GM04503 (cell line): ENCODE measurements at places on chromosomes 1 and 21.

DNA sequence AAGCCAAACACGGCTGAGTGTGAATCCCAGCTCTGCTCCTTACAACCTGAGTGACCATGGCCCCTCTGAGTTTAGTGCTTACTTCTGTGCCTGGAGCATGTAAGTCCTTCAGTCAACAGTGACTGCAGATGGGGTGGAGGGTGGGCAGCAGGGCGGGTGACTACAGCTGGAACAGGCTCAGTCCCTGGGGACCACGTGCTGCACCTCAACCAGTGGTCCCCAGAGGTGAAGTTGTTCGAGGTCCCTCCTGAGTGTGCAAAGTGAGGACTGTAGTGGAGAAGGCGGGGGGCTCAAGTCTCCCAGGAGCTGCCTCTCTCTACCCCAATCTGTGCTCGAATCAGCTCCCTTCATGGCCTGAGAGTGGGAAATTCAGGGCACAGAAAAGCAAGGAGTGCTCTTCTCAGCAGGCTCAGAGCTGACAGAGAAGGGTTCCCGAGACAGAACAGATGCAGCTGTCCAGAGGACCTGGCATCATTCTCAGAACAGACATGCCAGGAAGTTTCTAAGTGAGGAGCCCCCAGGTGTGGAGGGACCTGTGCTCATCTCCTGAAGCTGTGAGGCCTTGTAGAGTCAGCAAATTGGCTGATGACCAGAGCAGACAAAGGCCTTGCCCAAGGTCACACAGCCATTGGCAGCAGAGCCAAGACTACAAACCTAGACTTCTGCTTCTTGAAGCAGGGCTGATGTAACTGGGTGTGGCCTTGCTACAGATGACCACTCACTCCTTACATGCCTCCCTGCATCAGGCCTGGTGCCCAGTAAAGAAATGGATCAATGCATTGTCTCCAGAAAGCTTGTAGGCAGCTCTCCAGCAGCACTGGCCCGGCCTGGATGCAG, 61.7 kb upstream of the EDN2 start:
- no peak for DNase-seq

GRCh38 chr1:185515696-185516095, 198.7 kb upstream of the IVNS1ABP start:
- DNase-seq, result no peak

DNA sequence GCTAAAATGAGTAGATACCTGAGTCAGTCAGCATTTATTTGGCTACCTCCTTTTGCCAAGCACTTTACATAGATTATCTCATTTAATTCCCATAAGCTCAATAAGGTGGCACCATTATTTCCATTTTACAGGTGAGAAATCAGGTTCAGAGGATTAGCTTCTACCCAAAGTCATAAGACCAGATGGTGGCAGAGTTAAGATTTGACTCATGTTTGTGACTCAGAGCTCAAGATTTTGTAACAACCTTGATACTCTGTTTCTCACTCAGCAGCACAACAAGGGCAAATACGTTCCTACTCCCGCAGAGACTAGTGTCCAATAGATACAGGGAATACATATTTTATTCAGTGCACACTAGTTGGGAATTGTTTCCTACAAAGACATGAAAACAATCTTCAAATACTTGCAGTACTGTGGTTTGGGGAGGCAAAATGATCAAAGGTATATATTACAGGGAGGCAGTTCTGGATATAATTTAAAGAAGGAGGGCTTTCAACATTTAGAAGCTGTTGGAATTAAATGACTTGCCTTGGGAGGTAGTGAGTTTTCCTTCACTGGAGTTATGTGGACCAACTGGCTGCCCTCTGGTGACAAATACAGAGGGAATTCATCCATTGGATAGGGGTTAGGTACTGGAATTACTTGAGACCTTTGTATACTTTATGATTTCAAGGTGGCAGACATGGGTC, 3.6 kb downstream of the LEPR start:
- DNase-seq, result peak; percentile 89

- no peak for DNase-seq
Observed at GRCh38 chr1:58183286-58183685, 363.2 kb downstream of the OMA1 start.

DNA sequence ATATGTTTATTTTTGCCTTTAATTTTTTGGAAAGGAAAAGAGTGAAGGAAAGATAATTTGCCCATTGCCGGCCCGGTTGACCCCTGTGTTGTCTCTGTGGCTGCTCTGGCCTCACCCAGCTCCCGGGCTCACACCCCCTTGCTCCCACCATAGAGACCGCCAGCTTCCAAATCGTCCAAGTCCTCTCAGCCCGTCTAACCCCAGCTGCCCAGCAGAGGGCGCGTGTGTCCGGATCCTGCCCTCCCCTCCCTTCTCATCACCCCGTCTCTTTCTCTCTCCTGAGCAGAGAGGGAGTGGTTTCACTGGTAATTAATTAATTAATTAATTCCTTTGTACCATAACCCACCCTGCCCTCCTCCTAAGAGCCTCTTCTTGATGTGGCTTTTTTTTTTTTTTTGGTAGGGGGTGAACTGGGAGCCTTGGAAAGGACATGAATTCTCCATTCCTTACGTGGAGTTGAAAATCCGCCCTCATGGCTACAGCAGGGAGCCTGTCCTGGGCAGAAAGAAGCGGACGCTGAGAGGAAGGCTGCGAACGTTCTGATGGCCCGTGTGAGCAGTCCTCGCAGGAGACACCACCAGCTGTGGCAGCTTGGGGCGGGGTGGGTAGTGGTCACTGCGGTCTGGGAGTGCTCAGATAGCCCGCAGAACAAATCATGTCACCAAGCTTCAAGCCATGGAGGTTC, 45.9 kb downstream of the KIAA0040 start:
- DNase-seq, result no peak

- no peak for DNase-seq
Observed at GRCh38 chr1:175033953-175034352, 10.7 kb upstream of the MRPS14 start.

DNA sequence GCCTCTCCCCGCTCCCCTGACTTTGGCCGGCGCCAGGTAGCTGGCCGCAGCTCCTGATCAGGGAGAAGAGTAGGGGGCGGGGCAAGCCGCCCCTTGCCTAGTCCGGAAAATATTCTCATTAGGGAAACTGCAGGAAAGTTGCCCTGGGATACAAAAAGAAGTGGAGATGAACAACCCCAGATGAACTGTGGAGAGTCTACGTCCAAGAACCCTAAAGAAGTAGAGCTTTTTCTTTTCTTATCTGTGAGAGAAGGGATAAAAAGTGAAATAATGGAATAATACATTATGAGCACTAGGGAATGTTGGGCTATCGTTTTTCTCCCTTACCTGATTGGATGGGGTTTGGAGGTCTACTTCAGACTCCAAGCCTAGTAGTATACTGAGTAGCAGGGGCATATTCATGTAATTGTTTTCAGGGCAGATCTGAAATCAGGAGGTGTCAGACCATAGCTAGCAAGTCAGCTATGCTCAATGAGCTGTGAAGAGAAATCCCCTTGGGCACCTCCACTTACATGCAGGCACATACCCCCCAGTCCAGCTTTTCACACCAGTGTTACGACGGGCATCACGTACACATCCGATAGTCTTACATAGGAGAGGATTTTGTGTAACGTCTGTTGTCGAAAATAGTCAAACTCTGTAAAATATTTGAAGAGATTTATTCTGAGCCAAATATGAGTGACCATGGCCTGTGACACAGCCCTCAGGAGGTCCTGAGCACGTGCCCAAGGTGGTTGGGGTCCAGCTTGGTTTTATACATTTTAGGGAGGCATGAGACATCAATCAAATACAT, 1.7 kb upstream of the DUSP10 start:
- no peak for DNase-seq

DNA sequence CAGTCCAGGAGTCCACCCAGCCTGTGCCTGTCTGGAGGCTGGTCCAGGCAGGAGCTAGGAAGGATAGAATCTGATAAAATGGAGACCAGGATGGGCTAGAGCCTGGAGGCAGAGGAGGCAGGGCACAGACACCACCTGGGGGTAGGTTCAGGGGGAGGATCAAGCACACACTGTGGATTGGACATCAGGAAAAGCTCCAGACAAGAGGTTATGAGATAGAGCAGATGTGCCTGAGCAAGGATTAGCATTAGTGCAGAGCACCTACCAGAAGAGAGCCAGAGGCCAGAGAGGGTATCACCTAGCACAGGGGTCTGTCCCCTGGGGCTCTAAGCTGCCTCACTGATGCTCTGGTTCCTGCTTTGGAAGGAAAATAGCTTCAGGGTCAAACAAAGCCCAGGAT, 216.7 kb upstream of the ZC3H12A start:
- no peak for DNase-seq

- no peak for DNase-seq
Observed at GRCh38 chr1:2412773-2413494, 570 bp upstream of the PEX10 start.

DNA sequence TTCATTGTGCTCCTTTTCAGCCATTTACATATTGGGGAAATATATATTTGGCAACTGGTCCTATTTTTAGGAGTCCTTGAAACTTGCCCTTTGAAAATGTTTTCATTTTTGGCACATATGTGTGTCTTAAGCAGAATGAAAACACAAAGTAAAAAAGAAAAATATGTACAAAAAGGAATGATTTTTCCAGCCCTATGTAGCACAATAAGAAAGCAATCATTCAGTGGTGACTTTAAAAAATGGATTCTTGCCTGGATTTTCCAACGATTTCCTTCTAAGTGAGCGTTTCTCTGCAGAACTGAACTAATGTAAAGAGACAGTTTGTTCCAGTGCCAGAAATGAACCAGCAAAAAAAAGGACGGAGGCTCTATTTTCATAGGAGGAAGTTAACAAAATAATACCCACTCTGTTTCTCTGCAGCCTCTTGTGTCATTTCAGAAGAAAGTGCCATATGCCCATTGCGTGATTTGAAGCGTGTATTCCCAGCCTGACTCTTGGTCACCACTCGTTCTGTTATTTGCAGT, 340.1 kb downstream of the SETD4 start:
- DNase-seq, result no peak

DNA sequence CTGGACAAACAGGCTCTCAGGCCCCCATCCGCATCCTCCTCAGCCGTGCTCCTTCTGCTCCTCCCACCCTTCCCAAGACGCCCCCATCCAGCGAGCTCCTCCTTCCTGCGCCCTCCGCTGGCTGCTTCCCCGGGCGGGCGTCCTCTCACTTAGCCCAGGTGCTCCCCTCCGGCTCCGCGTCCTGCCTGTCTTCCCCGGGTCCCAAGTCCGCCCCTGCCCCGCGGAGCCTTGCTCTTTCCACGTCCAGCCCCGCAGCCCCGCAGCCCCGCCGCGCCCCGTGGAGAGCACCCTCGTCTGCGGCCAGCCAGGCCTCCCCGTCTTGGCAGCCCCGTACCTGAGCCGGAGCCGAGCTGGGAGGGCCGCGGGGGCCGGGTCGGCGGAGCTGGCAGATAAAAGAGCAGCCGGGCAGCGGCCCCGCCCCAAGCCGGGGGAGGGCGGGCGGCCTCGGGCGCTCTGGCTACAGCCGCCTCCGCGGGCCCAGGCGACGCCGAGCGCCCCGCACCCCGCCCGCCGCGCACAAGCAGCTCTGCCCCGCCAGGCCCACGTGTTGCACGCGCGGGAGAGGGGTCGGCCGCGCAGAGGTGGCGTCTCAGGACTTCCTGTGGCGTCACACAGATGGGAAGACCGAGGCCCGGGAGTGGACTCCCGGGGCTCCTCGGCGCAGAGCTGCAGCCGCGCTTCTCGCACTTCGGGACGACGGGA, at the start of gene PAQR7:
PAQR7 (minus strand) TSS at position 555 of the 702 bp plus-strand sequence. CDS start 11,869 bp downstream, outside the sequence.
- no peak for DNase-seq

- no peak for DNase-seq
Observed at GRCh38 chr1:187121661-187122060, 292.9 kb downstream of the PLA2G4A start.

DNA sequence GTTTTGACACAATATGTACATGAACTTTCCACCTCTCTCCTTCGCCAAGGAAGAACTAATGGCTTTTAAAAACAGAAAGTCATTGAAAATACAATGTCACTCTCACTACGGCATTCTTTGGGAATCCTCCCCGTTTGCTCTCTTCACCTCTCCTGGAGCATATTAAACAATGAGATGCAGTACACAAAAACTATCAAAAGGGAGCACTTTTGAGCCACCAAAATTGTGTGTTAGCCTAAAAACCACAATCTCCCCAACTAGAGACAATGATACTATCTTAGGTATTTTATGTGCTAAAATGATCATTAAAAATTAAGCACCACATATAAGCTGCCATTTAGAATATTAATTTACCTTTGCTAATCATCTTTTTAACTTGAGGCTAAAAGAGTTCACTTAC, 425.5 kb downstream of the KCTD3 start:
- DNase-seq, result no peak

- no peak for DNase-seq
Observed at GRCh38 chr1:163248064-163248463, 45.3 kb upstream of the RGS5 start.

DNA sequence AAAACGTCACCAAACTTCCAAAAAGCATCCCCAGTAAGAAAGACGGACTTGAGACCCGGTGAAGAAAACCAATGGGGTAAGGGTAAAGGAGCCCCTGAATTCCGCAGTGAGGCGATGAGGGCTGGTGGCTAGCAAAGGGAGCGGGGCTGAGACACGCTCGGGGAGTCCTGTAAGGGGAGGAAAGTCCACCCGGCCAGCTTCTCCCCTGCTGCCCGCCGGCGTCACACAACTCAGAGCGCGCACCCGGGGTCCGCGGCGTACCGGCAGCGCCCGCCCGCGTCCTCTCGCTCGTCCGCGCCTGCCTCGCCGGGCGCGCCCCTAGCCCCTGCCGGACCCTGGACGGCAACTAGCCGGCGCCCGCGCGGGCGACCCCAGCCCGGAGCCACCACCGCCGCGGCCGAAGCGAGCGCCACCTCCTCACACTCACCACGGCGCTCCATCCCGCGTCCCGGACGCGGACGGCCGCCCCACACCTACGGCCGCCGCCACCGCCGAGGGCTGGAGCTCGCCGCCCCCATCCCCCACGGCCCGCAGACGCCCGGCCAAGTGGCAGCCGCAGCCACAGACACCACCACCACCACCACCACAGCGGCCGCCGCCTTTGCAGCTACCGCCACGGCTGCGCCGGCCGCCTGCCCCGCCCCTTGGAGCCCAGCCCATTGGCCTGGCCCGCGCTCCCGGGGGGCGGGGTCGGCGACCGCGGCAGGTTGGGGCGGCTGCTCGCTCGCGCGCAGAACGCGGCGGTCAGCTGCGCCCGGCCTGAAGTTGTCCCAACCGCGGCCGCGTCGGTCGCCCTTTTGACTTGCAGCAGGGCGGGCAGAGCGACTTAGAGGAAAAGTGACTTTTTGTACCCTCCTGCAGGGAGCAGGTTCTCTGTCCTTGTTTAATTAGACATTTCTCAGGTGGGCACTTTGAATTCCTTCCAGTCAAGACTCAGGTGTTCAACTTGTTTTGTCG, 10.0 kb upstream of the ARHGAP29 start:
- DNase-seq, result no peak

GRCh38 chr1:202234331-202235002, 40.9 kb downstream of the LGR6 start:
- peak; percentile 15 for DNase-seq

DNA sequence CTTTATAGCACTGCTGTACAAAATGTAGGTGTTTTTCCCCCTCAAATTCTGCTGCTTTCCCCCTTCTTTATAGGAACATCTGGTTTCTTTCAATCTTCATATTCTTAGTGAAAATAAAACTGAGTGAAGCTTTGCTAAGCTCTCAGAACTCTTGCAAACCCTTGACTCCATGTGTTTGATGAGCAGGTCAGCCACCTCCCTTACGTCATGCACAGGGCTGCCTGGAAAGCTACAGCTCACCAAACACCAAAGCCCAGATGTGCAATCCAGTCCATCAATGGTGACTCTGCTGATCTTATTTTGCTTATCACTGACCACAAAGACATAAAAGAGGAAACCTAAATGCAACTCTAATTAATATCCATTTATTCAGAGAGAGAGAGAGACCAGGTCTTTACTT, 5.5 kb downstream of the CACNA1E start:
- DNase-seq, result no peak

- no peak for DNase-seq
Observed at GRCh38 chr1:197696372-197696771, 78.9 kb downstream of the DENND1B start.

GRCh38 chr1:15692121-15692682, 8.1 kb downstream of the PLEKHM2 start:
- no peak for DNase-seq
